ENCODE measurements at places on chromosomes 6 and 20.
A peak's percentile ranks its signal among the peaks of the same experiment; 100 is the strongest.

DNA sequence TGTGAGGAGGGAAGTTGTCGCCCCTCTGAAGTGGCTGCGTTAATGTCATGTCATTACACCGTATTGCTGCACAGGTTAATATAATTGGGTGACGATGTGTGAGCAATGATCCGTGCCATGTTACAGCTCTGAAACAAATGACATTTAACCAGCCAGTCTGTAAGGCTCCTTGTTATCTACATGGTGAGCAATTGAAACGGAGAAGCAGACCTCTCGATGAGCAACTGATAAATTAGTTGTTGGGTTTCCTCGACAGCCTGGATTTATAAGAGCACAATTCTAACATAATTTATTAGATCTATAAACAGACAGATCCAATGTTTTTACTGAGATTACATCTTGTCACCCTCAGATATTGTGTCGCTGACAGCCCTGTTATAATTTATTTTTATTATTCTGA lies 49.9 kb upstream of the MAFB start:
- no peak for DNase-seq

DNA sequence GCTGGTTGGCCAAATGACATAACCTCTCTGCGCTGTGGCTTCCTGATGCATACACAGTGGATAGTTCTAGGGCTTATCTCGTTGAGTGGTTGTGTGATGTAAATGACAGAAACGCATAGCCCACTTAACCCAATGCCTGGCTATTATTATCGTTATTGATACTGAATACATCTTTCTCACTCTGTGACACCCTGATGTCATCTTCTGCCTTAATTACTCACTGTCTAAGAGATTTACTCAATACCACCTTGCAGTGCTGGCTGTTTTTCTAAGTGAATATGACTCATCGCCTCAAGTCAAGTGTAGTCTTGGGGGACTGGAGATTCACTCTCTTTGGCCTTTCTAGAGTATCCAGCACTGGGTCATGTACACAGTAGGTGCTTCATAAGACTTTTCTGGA lies 73.6 kb downstream of the NDUFAF5 start:
- DNase-seq: no peak

DNA sequence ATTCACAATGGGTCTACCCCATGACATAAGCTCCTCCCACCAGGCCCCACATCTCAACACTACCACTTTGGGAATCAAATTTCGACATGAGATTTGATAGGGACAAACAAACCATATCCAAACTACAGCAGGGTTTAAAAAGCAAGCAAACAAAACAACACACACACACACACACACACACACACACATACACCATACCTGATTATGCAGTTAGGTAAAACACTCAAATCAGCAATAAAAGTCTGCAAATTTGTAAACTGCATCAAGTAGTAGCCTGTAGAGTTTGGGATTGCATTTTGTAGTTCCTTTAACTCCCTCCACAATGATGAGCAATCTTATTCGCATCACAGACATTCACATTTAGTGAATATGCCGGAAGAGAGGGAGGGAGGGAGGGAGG lies 32.6 kb upstream of the TNFAIP3 start:
- no peak for DNase-seq

- no peak for DNase-seq
Observed at GRCh38 chr20:45053430-45054351, 47.2 kb downstream of the KCNS1 start.

GRCh38 chr20:50224531-50225255 lies 34.1 kb downstream of the CEBPB start:
- peak; percentile 84 for DNase-seq

- DNase-seq: no peak
Observed at GRCh38 chr6:141261672-141262060, 871.1 kb upstream of the GJE1 start.

GRCh38 chr20:31817461-31817860 lies 1.7 kb upstream of the MYLK2 start:
- no peak for DNase-seq

DNA sequence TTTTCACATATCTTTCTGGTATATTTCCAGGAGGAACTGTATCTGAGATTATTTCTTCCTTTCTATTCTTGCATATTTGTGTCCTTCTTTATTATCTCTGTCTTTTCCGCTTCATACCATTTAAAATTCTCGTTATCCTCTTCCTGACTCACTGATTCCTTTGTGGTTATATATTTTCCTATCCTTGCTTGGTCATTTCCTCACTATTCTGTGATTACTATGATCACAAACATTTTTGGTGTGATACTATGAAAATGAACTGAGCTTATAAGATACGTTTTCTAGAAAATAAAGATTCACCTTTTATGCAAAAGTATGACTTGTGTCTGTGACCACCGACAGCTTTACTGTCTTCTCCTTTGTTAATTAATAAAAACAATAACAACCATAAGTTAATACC lies 26.5 kb upstream of the MYCT1 start:
- no peak for DNase-seq

DNA sequence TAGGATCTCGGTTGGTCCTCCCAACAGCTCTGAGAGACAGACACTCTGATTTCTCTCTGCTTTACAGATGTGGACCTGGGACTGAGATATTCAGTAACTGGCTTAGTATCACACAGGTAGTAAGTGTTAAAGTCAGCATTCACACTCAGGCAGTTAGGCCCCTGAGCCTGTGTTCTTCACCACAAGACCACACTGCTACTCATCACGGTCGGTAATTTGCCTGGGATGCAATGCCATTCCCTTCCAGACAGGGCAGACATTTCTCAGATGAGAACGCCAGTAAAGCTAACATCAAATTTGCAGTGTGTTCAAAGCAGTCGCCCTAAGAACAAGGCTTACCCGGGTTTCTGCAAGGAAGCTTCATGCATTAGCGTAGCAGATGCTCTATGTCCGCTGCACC lies 39.8 kb upstream of the HIVEP1 start:
- no peak for DNase-seq

DNA sequence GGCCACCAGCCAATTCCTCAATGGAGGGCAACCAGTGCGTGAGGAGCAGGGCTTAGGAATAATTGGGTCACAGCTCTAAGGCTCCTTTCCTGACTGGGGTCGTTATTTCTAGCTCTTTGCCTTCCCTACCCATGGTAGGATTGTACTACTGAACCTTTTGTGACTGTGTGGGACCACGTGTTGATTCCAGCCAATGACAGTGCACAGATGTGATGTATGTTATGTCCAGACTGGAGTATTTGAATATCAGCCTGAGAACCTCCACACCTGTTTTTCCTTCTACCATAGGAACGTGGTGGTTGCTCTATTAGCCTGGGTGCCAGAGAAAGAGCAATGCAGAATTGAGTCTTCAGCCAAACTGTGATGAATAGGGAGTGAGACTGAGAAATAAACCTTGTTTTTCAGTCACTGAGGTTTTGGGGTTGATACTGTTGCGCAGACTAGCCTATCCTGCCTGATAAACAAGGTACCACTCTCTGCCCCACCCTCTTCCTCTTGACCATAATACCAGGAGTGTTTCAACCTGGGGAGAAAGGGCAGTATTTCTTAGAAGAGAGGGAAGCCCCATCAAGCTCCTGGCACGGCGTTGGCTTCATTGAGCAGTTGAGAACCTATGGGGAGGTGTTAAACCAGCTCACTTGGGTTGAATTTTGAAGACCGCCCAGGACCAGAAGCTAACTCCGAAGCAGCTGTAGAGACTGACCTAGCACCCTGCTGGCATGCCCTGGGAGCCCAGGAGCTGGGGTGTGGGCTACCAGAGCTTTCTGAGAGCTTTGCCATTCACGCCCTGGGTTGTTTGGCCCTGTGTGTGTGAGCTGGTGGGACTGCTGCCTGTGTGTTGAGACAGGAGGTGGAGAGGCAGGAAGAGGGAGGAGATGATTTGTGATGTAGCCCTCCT lies 105.5 kb upstream of the BACH2 start:
- DNase-seq: no peak

GRCh38 chr6:123091091-123091895 lies 95.3 kb downstream of the CLVS2 start:
- no peak for DNase-seq

- DNase-seq: peak; percentile 90
Observed at GRCh38 chr6:34531580-34532201, 24.4 kb downstream of the SPDEF start.

- no peak for DNase-seq
Observed at GRCh38 chr20:33568868-33569801, 79.2 kb downstream of the CBFA2T2 start.

DNA sequence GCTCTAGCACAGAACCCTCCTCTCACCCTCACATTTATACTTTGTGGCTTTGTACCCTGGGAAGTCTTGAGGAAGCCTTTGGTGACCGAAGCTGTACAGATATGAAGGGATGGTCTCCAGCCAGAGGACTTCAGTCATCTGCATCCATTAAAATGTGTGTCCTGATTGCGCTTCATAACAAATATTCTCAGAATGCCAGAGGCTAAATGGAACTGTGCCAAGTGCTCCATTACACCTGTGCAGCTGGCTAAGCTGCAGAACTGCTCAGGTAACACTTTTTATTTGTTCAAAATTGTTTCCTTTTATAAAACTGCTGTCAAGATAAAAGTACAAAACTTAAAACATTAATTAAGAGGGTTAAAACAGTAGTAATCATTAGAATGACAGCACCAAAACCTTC lies 22.3 kb downstream of the TPBG start:
- no peak for DNase-seq

DNA sequence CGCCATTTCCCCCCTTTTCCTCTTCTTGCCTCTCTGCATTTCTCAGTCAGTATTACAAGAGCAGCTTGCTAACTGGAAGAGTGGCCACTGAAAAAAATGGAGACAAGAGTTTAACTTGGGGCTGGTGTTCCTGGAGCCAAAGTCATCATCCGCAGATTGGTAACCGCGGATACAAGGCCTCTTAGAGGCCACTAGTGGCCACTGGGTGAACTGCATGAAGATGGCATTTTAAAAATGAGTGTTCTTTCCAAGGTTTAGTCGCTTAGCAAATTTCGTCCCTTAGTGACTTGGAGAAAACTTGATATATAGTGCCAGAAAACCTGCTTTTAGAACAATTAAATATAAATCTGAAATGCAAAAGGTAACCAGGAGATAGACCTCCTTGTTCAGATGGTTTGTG lies 4.8 kb downstream of the F13A1 start:
- DNase-seq: peak; percentile 69

DNA sequence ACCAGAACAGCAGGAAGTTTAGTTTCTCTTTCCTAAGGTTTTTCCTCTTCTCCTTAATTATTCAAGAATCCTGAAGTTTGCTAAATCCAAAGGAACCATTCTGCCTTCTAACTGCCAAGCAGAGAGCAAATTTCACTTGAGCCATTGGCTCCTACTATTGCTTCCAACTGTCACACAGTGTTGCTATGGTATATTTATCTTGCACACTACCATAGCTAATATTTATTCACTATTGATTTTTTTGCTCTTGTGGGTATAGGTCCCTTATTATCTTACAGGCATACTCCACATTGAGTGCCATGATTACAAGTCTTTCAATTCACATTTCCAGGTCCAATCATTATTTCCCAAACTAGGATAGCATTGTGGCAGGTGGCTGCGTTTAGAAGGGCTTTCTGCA lies 266.7 kb upstream of the FLRT3 start:
- no peak for DNase-seq

DNA sequence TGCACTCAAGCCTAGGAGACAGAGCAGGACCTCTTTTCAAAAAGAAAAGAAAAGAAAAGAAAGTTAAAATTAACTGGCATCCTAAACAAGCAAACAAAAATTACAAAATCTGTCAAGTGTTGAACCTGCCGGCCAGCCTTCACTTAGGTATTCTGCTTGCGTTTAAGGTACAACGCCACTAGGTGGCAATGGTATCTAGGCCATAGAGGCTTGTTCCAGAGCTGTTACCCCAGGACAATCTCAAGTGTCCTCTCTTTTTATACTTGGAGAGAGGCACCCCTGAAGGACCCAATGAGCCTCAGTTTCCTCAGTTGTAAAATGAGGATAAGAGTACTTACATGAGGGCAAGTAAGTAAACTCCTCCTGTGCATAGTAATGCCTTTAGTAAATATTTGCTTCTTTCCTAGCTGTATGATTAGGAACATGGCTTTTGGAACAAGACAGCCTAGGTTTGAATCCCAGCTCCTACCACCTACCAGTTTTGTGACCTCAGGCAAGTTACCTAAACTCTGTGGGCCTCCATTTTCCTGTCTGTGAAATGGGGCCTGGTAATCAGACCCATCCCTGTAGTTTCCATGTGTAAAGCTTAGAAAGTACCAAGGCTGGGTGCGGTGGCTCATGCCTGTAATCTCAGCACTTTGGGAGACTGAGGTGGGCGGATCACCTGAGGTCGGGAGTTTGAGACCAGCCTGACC lies 5.8 kb upstream of the PACSIN1 start:
- no peak for DNase-seq

DNA sequence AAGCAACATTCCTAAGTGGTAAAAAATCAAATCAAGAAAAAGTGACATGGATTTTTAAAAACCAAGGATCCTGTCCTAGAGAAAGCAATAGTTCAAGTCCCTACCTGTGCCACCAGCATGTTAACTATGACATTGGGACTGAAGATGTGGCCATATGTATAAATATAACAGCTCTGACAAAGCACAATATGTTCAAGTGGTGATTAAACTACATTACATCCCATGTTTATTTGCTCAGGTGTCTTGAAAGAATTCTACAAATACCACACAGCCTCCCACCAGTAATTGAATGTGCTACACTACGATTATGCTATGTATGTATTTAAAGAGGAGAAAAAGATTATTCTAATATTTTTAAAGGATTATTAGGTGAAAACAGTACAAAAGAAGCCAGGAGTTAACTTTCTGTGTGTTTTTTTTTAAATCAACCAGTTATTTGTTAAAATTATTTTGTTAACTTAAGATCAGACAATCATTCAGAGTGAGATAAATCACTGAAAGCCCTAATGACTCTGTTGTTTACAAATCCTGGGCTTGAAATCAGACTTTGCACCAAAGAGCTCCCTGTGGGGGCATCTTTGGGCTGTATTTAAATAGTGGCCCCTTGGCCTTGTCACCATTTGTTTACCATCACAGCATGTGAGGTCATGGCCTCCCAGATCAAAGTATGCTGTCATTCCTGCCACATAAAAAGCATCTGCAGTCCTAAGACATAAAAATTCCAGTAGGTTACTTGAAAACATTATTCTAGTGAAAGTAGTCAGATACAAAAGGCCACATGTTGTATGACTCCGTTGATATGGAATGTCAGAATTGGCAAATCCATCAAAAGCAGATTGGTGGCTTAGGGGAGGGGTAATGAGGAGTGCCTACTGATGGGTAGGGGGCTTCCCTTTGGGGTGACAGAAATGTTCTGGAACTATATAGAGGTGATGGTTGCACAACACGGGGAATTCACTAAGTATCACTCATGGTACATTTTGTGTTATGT lies 17.1 kb downstream of the TTLL2 start:
- no peak for DNase-seq

DNA sequence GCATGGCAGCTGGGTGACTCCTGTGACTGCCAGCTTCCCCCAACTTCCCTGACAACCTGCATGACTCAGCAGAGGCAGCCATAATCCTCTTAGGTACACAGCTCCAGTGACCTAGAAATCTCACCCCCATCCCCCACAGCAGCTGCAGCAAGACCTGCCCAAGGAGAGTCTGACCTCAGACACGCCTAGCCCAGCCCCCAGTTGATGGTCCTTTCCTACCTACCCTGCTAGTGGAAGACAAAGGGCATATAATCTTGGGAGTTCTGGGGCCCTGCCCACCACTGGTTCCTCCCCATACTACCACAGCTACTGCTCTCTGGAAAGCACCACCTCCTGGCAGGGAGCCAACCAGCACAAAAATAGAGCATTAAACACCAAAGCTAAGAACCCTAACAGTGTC lies 90.2 kb downstream of the F13A1 start:
- no peak for DNase-seq
